ENCODE measurements at places on chromosomes 1 and 21.
A peak's percentile ranks its signal among the peaks of the same experiment; 100 is the strongest.

DNA sequence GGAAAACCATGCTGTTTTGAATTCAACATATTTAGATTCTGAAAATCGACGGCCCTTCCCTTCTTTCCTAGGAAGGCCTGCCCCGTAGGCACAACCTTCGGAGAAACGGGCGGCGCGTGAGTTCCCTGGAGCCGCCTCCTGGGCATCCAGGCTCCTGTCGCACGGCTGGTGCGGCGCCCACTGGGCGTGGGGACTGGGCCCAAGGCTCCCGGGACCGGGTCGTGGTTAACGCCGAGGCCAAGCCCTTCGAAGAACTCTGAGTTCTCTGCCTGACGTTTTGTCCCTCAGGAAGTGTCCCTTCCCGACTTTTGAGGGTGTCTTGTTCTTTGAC is 19.2 kb upstream of the TBX15 start:
- no peaks in the 10 kb centered on the region for H3K36me3 ChIP-seq
- no peaks in the 10 kb centered on the region for H3K4me1 ChIP-seq
- no peak overlapping the region for H3K4me3 ChIP-seq
- H3K27me3 ChIP-seq, result no peaks in the 10 kb centered on the region

GRCh38 chr1:245512980-245513578 is 358.3 kb downstream of the KIF26B start:
- no peak for DNase-seq
- H3K27me3 ChIP-seq, result peaks cover 23% of the 10 kb centered on the region
- H3K36me3 ChIP-seq, result no peaks in the 10 kb centered on the region

DNA sequence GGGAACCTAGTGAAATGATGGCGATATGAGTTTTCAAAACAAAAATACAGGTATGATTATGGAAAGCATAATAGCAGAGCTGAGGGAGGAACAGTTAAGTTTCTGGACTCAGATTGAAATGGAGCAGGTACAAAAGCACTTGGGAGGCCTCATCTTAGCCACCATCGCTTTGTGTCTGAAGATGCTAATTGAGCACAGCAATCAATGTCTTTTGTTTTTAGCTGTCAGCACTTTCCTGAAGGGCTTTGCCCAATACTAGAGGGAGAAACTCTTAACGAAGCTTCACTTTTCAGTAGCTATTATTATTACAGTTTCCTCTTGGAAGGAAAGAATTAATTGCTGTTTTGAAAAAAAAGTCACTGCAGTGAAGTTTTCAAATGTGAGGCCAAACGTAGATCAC is 348.7 kb downstream of the RWDD3 start:
- no peak for DNase-seq
- H3K4me3 ChIP-seq, result no peak overlapping the region
- no peaks in the 10 kb centered on the region for H3K27me3 ChIP-seq
- no peaks in the 10 kb centered on the region for H3K36me3 ChIP-seq

- H3K27me3 ChIP-seq, result no peaks in the 10 kb centered on the region
- H3K36me3 ChIP-seq, result no peaks in the 10 kb centered on the region
- peak overlapping the region; percentile 74 for H3K27ac ChIP-seq
These were observed 84.7 kb downstream of the NDUFS5 start for GRCh38 chr1:39110882-39111281.

- no peaks in the 10 kb centered on the region for H3K4me1 ChIP-seq
- no peaks in the 10 kb centered on the region for H3K36me3 ChIP-seq
- H3K27ac ChIP-seq, result no peak overlapping the region
- DNase-seq, result no peak
- no peak overlapping the region for H3K4me3 ChIP-seq
These were observed 7.9 kb upstream of the PLA2G2C start for GRCh38 chr1:20194224-20194623.

GRCh38 chr1:217230412-217230811 is 400.5 kb downstream of the GPATCH2 start:
- no peaks in the 10 kb centered on the region for H3K4me1 ChIP-seq
- no peak overlapping the region for H3K4me3 ChIP-seq
- H3K27ac ChIP-seq, result no peak overlapping the region
- no peaks in the 10 kb centered on the region for H3K36me3 ChIP-seq

DNA sequence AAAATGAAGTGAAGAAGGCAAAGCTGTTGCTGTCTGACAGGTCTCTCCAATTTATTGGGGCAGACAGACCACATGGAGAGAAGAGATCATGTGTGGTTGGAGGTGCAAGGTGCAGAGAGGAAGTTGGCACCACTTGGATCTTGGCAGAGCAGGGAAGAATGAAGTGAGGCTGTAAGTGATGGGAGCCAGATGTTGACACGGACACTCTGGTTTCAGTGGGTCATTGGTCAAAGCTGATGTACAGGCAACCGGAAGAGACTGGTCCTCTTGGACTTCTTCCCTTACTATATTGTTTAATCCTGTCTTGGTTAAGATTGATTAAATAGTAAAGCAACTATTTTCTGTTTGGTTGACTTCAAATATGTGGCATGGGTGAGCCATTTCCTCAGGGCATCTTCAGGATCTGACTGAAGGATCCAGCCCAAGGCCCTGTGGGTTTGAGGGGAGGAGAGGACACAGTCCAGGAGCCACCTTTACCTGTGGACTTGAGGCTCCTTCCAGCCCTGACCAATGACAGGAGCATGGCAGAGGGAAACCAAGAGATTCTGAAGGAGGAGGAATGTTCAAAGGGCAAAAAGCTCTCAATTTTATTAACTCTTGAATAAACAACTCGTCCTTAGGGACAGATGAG is 49.4 kb downstream of the NENF start:
- H3K27me3 ChIP-seq, result no peaks in the 10 kb centered on the region
- H3K36me3 ChIP-seq, result no peaks in the 10 kb centered on the region
- H3K27ac ChIP-seq, result no peak overlapping the region
- H3K4me3 ChIP-seq, result no peak overlapping the region
- H3K4me1 ChIP-seq, result peaks cover 25% of the 10 kb centered on the region

GRCh38 chr1:225678545-225678944 is 25.6 kb upstream of the ENAH start:
- H3K27me3 ChIP-seq, result no peaks in the 10 kb centered on the region
- H3K27ac ChIP-seq, result no peak overlapping the region
- no peak for DNase-seq
- H3K4me3 ChIP-seq, result no peak overlapping the region
- no peaks in the 10 kb centered on the region for H3K4me1 ChIP-seq

- no peak overlapping the region for H3K27ac ChIP-seq
- H3K27me3 ChIP-seq, result no peaks in the 10 kb centered on the region
- DNase-seq, result no peak
- no peaks in the 10 kb centered on the region for H3K36me3 ChIP-seq
- no peaks in the 10 kb centered on the region for H3K4me1 ChIP-seq
These were observed 21.3 kb upstream of the LRRC3 start for GRCh38 chr21:44433791-44434567.

DNA sequence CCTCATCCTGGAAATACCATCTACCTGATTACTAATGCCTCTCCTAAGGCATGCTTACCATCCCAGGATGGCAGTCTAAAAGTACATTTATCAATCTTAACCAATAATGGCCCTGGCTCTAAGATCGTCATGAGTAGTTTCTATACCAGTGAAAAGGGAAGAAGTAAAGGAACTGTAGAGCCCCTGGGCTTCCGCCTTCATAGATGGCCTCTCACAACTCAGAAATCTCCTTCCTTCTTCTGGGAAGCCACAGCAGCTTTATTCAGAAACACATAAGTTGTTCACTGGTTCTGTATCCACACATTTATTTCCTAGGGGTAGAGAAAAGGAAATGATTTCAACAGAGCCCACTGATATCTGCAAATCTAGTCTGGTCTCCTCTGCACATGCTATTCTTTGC is 41.0 kb upstream of the CD5L start:
- no peak overlapping the region for H3K4me3 ChIP-seq
- no peaks in the 10 kb centered on the region for H3K4me1 ChIP-seq
- H3K36me3 ChIP-seq, result no peaks in the 10 kb centered on the region

GRCh38 chr1:111334169-111334568 is 43.5 kb downstream of the CHIA start:
- H3K4me1 ChIP-seq, result no peaks in the 10 kb centered on the region
- no peaks in the 10 kb centered on the region for H3K27me3 ChIP-seq
- H3K27ac ChIP-seq, result no peak overlapping the region
- H3K36me3 ChIP-seq, result no peaks in the 10 kb centered on the region
- no peak overlapping the region for H3K4me3 ChIP-seq
- DNase-seq, result no peak

- H3K4me1 ChIP-seq, result no peaks in the 10 kb centered on the region
- DNase-seq, result no peak
- no peak overlapping the region for H3K27ac ChIP-seq
- H3K36me3 ChIP-seq, result no peaks in the 10 kb centered on the region
These were observed 43.2 kb downstream of the GJA5 start for GRCh38 chr1:147717051-147717705.

- peak within 1 kb of the TSS; percentile 86 for H3K4me3 ChIP-seq
- H3K27ac ChIP-seq, result peak within 1 kb of the TSS; percentile 87
- peaks cover 18% of the 10 kb centered on the region for H3K4me1 ChIP-seq
- H3K27me3 ChIP-seq, result no peaks in the 10 kb centered on the region
- no peaks in the 10 kb centered on the region for H3K36me3 ChIP-seq
These were observed at the start of gene GLMP for GRCh38 chr1:156295391-156295947. Gene GLMP, minus strand, starts transcription at chr1:156295679. Its CDS starts 34 bp downstream, at chr1:156295645.

- DNase-seq, result no peak
- no peak overlapping the region for H3K27ac ChIP-seq
- H3K4me3 ChIP-seq, result no peak overlapping the region
These were observed 448.0 kb downstream of the KCNT2 start for GRCh38 chr1:196160066-196160795.

DNA sequence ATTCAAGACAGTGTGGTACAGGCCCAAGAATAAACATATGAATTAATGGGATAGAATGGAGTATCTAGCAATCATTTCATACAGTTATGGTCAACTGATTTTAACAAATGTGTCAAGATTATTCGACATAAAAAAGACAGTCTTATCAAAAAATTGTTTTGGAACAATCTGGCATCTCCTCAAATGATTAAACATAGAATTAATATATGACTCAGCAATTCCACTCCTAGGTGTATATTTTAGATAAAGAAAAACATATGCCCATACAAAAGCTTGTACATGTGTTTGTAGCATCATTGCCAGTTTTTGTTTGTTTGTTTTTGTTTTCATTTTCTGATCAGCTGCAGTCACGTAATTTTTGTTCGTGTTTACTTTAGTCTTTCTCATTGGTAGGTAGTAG is 1188.3 kb downstream of the BRINP3 start:
- no peaks in the 10 kb centered on the region for H3K27me3 ChIP-seq
- no peak overlapping the region for H3K4me3 ChIP-seq
- DNase-seq, result no peak
- no peaks in the 10 kb centered on the region for H3K4me1 ChIP-seq

GRCh38 chr1:20383631-20384030 is 93.0 kb downstream of the VWA5B1 start:
- H3K36me3 ChIP-seq, result no peaks in the 10 kb centered on the region
- no peak overlapping the region for H3K27ac ChIP-seq
- no peak overlapping the region for H3K4me3 ChIP-seq
- DNase-seq, result no peak

DNA sequence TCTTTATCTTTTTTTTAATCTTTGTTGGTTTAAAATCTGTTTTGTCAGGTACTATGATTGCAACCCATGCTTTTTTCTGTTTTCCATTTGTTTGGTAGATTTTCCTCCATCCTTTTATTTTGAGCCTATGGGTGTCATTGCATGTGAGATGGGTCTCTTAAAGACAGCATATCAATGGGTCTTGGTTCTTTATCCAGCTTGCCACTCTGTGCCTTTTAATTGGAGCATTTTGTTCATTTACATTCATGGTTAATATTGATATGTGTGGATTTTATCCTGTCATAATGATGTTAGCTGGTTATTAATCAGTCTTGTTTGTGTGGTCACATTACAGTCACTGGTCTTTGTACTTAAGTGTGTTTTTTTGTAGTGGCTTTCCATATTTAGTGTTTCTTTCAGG is 159.9 kb downstream of the CENPF start:
- no peaks in the 10 kb centered on the region for H3K36me3 ChIP-seq
- H3K27ac ChIP-seq, result no peak overlapping the region
- H3K27me3 ChIP-seq, result no peaks in the 10 kb centered on the region
- no peaks in the 10 kb centered on the region for H3K4me1 ChIP-seq
- no peak for DNase-seq
- no peak overlapping the region for H3K4me3 ChIP-seq

DNA sequence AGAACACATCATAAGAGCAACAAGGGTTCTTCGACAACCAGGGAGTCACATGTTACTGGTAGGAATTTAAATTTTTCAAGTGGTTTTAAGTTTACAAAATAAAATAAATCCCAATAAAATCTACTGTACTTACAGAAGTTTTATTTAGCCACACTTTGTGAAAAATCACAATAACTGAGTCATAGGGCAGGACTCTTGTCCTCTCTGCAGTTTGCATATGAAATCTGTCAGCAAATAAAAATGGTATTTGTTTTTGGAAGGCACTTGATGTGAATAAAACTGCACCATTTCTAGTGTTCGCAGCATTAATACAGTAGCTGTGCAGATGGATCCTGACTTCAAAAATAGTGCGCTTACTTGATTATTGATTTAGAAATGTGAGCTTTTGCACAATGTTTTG is 150.4 kb downstream of the LBR start:
- no peaks in the 10 kb centered on the region for H3K27me3 ChIP-seq
- H3K36me3 ChIP-seq, result no peaks in the 10 kb centered on the region
- DNase-seq, result no peak
- no peaks in the 10 kb centered on the region for H3K4me1 ChIP-seq

GRCh38 chr1:28199328-28200233 is 23.1 kb upstream of the PTAFR start:
- no peak overlapping the region for H3K4me3 ChIP-seq
- peaks cover 19% of the 10 kb centered on the region for H3K36me3 ChIP-seq

- H3K27ac ChIP-seq, result peak overlapping the region; percentile 92
- no peak for DNase-seq
- H3K4me1 ChIP-seq, result peaks cover 17% of the 10 kb centered on the region
- H3K36me3 ChIP-seq, result peaks cover 8% of the 10 kb centered on the region
- H3K4me3 ChIP-seq, result peak overlapping the region; percentile 78
These were observed 539 bp downstream of the ANP32E start for GRCh38 chr1:150235294-150235851.

DNA sequence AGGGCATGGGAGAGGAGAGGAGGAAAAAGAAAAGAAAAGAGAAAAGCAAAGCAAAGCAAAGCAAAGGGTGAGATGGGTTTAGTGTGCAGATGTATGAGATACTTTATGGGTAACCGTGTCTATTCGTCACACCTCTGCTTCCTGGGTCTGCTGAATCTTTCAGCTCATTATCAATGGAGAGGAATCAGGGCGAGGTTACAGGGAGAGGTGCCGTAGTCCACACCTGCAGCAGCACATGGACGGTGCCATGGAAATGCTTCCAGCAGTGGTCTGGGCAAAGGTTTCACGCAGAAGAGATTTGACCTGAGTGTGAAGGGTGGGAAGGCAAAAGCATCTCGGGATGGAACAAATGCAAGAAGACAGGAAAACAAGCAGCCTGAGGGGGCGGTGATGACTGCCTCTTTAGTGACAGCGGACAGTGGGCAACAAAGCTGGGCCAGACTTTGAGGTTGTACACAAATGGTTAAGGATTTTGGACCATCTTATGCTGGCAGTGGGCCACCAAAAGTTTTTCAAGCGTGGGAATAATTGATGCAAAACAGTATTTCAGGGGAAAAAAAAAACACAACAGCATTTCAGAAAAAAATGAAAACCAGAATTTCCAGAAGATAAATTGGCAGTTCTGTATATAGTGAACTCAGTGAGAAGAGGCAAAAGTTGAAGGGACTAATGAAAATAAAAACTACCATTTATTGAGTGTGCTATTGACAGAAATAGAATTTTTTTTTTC is 19.5 kb upstream of the SRP9 start:
- H3K36me3 ChIP-seq, result no peaks in the 10 kb centered on the region
- no peak for DNase-seq
- no peaks in the 10 kb centered on the region for H3K27me3 ChIP-seq
- H3K4me3 ChIP-seq, result no peak overlapping the region
- H3K4me1 ChIP-seq, result peaks cover 9% of the 10 kb centered on the region
